Daoy (cell line): ENCODE measurements at places on chromosomes 13 and 19. TPM values are rescaled to one million over a fixed set of nuclear protein-coding genes. Genes with fewer than 3 reads are reported as not detected.

Gene AMH
- total RNA-seq, result 0.51 and 2.2 TPM in 2 replicates

Gene DCT
- 0.29 TPM in 1 of 2 replicates, not detected in the other for total RNA-seq

Gene MBD3L3
- not detected in 2 replicates for total RNA-seq

Gene ZNF578
- total RNA-seq, result 1.4 and 1.6 TPM in 2 replicates
